Skeletal muscle cell (primary cell): ENCODE measurements at places on chromosomes 2 and 18.

- no peak for DNase-seq
These were observed 22.3 kb downstream of the ZCCHC2 start for GRCh38 chr18:62545098-62545497.

- DNase-seq: no peak
These were observed 95.3 kb upstream of the SOX11 start for GRCh38 chr2:5596868-5597267.

GRCh38 chr2:219496825-219497494, 1.7 kb upstream of the GMPPA start:
- DNase-seq: no peak

DNA sequence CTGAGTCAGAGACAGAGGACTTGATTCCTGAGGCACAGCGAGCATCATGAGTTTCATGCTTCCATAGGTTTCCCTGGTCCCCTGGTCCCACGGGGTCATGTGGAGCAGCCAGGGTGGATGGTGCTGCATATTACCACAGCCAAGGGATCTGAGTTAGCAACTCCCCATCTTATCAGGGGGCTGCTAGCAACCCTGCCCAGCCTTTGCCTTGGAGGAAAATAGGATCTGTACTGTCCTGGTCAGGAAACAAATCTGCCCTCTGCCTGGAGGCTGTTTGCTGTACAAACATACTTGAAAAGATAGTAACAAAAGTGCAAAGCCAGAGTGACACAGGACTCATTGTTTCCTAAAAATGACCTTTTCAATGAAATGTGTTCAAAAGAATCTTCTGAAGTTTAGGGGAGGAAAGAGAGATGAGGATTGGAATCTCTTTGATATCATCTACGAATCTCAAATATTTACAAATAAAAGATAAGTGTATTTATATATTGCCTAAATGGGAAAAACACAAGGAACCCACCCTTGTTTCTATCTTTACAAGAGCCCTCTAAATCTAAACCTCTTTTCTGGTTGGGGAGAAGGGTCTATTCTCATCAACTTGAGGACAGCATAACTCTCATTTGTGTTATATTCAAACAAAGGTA, 194.8 kb downstream of the CD226 start:
- DNase-seq: no peak

DNA sequence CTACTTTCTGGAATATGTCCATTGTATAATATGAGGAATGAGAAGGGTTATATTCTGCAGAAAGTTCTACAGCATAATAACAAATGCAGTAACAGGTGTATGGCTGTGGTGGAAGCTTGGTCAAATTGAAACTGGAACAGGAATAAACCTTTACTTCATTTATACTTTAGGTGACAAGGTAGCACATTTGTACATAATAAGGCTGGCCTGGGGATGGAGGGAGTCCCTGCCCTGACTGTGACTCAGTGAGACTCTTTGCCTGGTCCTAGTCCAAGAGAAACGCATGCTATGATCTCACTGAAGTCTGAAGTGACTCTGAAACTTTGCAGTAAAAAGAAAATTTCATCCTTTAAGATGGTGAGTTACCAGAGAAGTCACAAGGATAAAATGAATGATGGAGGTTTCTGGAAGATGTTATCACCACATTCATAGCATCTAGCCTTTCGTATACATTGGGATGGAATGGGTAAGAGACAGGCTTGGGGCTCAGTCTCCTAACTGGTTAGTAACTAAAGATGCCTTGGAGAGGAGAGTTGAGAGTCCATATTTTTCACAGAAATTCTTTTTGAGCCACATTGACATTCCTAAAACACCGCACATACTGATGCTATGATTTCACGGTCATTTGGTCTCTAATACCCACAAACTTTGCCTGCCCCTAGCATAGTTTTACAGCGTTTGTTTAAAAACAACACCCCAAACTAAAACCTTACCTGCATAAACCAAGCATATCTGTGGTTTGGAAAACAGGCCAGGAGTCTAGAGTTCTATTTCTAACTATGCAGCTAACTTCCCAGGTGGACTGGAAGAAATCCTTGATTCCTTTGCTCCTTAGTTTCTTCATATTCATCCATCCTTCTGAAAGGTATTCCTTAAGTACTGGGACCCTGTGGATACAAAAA, 42.4 kb upstream of the NABP1 start:
- no peak for DNase-seq

GRCh38 chr18:75207310-75208154, 1.4 kb downstream of the PTGR3 start:
- no peak for DNase-seq

DNA sequence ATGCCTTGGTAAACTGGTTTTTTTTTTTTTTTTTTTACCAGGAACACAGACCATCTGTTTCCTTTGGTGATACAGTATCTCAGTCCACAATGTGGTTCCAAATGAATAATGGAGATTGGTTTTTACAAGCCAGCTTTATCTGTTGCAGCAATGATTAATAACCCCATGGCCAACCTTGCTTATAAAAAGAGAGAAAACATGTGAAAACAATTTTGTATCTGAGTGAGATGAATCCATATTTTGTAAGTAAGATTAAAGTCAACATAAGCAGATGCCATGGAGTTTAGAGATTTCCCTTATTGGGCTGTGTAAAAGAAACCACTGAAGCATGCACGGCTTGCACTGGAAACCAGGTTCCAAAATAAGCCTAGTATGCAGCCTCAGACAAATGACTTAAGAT, 108.6 kb upstream of the CNTNAP5 start:
- no peak for DNase-seq

GRCh38 chr2:205722283-205722918, 40.1 kb downstream of the NRP2 start:
- DNase-seq: no peak

DNA sequence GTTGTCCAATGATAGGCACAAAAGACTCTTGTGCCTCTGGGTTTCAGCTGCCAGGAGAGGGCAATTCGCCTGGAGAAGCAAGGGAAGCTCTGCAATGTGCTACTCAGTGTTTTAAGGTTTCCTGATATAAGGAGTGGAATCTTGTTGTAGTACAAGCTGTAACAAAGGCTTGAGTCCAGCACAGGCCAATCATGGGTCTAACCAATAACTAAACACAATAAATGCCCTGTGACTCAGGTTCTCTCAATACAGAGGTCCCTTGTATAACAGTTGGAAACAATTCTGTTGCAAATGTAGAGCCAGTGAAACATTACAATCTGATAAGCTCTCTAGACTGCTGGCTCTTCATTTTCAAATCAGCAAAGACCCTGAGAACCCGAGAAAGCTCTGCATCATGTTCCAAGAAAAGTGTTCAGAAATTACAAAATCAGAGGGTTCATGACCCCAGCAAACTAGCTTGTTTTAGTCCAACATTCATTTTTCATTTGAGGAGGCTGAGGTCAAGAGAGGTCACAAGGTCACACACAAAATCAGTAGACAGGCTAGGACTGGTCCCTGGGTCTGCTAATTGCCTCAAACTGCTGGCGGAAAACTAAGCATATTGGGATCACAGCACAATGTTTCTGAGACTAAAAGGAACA, 59.0 kb upstream of the DNMT3A start:
- DNase-seq: no peak

DNA sequence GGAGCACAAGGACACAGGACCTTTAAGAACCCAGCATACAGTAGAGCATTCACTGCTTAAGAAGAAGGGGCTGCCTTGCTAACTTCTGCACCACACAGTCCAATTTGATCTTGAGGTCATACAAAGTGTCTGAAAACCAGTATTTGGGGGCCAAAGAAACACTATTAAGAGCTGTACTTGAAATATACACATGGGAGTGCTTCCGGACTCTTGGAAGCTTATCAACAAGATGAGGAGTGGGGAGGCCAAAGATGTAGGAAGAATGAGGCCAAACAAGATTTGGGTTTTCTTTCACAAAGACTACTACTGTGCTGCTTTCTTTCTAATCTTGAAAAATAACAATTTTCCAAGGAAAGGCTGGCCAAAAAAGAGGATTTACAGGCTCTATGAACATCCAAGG, 24.8 kb upstream of the MALL start:
- DNase-seq: no peak

GRCh38 chr18:76259711-76260110, 235.3 kb downstream of the ZNF516 start:
- DNase-seq: no peak

- no peak for DNase-seq
These were observed 32.6 kb downstream of the SRSF7 start for GRCh38 chr2:38718601-38719000.

GRCh38 chr2:7044253-7045250, 127.3 kb downstream of the RNF144A start:
- DNase-seq: no peak

GRCh38 chr18:7896161-7896560, 329.0 kb downstream of the PTPRM start:
- DNase-seq: no peak

DNA sequence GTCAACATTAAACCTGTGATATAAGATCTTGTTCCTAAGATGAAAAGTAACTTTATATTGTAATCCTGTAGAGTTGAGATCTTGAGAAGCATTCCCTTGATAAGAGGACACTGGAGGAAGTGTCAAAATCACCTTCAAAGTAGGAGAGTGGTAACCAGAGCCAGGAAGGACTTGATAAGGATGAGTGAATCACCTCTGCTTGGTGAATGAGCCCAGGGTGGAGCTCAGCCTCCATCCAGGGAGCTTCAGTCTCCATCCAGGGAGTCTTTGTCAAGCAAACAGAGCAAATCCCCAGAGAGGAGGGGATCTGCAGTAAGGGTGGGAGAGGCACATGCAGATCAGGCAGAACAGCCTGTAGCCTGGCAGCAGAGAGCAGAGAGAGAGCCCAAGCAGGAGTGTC, 167.1 kb upstream of the SIX2 start:
- DNase-seq: no peak

DNA sequence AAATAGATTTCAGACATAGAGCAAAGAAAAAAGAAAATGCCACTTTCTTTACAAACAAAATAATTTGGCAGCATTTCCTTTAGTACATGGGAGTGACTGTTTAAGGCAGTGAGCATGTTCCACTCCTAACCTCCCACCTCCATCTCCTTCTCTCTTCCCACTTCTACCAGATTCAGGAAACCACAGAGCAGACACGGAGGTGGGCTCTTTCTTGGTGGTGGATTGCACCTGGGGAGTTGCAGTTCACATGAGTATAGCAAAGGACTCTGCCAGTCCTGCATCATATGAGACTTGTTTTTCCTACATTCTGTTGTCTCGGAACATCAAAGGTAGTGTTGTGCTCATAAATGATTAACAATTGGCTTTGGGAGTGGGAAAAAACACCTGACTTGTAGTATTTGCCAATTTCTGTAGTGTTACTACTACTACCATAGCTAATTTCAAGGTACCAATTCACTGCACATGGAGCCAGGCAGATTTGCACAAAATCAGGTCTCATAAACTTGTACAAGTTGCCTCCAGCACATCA, 137.2 kb downstream of the SPP2 start:
- DNase-seq: no peak

DNA sequence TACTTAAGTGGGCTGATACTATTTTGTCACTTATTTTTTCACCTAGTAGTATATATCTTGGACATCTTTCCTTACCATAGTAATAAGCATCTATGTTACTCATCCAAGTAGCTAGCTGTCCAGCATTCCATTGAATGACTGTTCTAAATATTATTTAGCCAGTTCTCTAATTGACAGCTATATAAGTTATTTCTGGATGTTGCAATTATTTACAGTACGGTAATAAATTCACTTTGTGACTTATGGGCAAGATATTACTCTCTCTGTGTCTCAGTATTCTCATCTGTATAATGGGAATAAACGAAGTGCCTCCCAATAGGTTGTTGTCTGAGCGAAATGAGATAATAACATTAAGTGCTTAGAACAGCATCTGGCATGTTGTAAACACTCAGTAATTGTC, 46.6 kb upstream of the AGAP1 start:
- no peak for DNase-seq

DNA sequence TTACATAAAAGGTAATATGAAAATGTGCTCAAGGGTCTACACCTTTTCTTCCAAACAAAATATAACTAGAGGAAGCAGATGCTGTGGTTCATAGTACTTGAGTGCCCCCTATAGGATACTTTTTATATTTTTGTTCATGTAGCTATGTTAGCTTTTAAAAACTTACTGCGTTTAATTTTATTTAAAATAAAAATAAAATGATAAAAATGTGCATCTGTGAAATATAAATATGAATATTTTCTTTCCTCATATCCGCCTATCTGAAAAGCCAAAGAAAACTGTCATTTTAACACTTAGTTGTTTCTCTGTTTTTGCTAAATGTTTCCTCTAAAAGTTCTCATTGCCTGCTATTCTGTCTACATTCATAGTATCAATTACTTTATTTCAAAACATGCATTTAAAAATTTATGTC, 9.6 kb upstream of the LRP1B start:
- DNase-seq: no peak

- no peak for DNase-seq
These were observed 245.6 kb upstream of the CDH2 start for GRCh38 chr18:28422577-28422976.

- peak; percentile 86 for DNase-seq
These were observed 6.3 kb downstream of the RAB12 start for GRCh38 chr18:8615397-8616027.

GRCh38 chr2:69563021-69563420, 80.5 kb downstream of the AAK1 start:
- DNase-seq: no peak

- DNase-seq: no peak
These were observed 112.8 kb upstream of the MAP3K20 start for GRCh38 chr2:172962824-172963223.

DNA sequence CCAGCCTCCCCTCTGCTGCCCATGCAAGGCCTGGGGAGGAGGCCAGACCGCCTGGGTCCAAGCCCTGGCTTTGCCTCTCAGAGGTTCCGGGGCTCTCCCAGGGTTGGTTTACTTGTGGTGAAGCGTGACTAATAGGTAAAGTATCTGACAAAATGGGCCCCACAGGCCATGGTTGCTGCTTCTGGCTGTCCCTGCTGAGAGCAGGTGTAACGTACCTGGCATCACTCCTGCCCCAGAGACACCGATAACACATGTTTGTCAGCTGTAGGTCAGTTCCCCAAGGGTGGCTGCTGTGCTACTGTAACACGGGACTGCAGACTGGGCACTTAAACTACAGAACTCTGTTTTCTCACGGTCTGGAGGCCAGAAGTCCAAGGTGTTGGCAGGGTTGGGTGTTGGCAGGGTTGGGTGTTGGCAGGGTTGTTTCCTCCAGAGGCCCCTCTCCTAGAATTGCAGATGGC, 34.1 kb downstream of the ODC1 start:
- no peak for DNase-seq

GRCh38 chr18:44747157-44747556, 66.5 kb downstream of the SETBP1 start:
- DNase-seq: no peak

- DNase-seq: no peak
These were observed 11.8 kb upstream of the LRP1B start for GRCh38 chr2:142142595-142142994.

- DNase-seq: no peak
These were observed 136.7 kb upstream of the CDH2 start for GRCh38 chr18:28313602-28314001.

GRCh38 chr2:173891315-173892037, 73.7 kb downstream of the SP3 start:
- DNase-seq: no peak

DNA sequence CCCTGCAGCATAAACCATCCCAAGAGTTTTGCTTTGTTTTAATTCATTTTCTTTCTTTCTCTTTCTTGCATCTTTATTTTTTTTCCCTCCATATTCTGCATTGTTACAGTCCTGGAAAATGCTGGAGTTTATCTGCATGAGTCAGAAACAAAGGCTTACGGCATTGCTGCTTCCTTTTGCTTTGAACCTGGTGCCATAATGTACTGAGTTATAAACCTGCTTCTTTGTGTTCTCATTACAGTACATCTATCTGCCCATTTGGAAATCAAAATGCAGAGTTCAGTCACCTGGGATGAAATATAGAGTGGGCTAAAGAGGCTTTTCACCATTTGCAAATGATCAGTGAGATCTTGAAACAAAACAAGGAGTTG, 1009.2 kb upstream of the FANCL start:
- DNase-seq: no peak
